SJSA1 (cell line): ENCODE measurements at places on chromosomes 13 and 19.
A peak's percentile ranks its signal among the peaks of the same experiment; 100 is the strongest.

- H3K4me3 ChIP-seq, result no peak overlapping the region
- no peaks in the 10 kb centered on the region for H3K36me3 ChIP-seq
- H3K27me3 ChIP-seq, result no peaks in the 10 kb centered on the region
These were observed 23.2 kb downstream of the NALCN start for GRCh38 chr13:101393140-101393539.

DNA sequence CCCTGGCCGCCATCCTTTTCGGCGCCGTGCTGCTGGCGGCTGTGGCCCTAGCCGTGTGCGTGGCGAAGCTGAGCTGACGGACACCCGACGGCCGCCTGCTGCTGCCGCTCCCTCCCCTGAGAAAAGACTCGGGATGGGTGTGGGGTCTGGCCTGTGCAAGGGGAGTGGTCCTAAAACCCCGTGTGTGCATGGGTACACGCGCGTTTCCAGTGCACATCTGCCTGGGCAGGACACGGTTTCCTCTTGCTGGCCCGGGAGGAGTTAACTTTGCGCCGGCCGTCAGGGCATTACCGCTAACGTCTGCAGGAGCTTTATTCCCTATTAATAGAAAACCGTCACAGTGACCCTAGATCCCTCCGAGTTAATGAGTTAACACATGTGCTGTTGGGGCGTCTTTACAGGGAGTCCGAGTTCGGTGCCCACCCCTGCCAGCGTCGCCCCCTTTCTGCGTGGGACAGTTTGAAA is 1.3 kb downstream of the RGS9BP start:
- peaks cover 26% of the 10 kb centered on the region for H3K27me3 ChIP-seq
- DNase-seq, result no peak
- H3K4me1 ChIP-seq, result peaks cover 17% of the 10 kb centered on the region
- H3K36me3 ChIP-seq, result peaks cover 6% of the 10 kb centered on the region; the same call in 1 of the 2 replicates
- H3K4me3 ChIP-seq, result no peak overlapping the region
- no peak overlapping the region for H3K27ac ChIP-seq

GRCh38 chr13:39451860-39452301 is 151.1 kb downstream of the LHFPL6 start:
- no peak for DNase-seq
- no peaks in the 10 kb centered on the region for H3K36me3 ChIP-seq
- H3K4me1 ChIP-seq, result no peaks in the 10 kb centered on the region
- H3K27ac ChIP-seq, result no peak overlapping the region
- no peak overlapping the region for H3K4me3 ChIP-seq

GRCh38 chr19:42494321-42494720 is 34.0 kb downstream of the CEACAM1 start:
- no peak overlapping the region for H3K27ac ChIP-seq
- no peak overlapping the region for H3K4me3 ChIP-seq
- DNase-seq, result no peak
- H3K4me1 ChIP-seq, result no peaks in the 10 kb centered on the region
- peaks cover 7% of the 10 kb centered on the region; the same call in 1 of the 2 replicates for H3K27me3 ChIP-seq

DNA sequence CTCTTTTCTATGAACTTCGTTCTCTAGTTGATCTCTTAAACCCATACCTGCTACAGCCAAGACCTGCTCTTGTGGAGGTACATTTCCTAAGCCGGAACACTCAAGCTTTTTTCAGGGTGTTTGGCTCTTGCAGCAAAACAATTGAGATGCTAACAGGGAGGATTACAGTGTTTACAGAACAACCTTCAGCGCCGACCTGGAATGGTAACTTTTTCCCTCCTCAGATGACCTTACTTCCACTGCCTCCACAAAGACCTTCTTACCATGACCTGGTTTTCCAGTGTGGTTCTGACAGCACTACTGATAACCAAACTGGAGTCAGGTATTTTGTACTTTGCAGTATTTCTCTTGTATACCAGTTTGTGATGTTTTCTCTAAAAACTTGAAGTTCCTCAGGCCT is 506 bp downstream of the KCNRG start:
- no peak overlapping the region for H3K4me3 ChIP-seq
- no peak for DNase-seq
- H3K27ac ChIP-seq, result no peak overlapping the region
- no peaks in the 10 kb centered on the region for H3K27me3 ChIP-seq
- no peaks in the 10 kb centered on the region for H3K4me1 ChIP-seq

DNA sequence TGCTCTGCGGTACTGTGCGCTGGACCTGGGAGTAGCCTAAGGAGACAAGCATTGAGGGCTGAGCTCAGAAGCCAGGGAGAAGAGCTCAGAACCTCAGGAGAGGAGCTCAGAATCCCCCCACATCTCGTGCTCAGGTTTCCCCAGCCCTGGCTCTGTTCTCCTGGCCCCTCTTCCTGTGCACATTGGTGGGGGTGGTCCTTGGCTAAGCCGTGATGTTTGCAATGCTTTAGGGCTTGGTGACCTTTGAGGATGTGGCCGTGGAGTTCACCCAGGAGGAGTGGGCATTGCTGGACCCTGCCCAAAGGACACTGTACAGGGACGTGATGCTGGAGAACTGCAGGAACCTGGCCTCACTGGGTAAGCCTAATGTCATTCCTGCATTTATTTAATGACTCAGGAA is 6.6 kb downstream of the ZNF557 start:
- no peak overlapping the region for H3K4me3 ChIP-seq
- H3K27ac ChIP-seq, result no peak overlapping the region
- no peak for DNase-seq
- H3K27me3 ChIP-seq, result no peaks in the 10 kb centered on the region
- no peaks in the 10 kb centered on the region for H3K4me1 ChIP-seq
- peaks cover 91% of the 10 kb centered on the region for H3K36me3 ChIP-seq

DNA sequence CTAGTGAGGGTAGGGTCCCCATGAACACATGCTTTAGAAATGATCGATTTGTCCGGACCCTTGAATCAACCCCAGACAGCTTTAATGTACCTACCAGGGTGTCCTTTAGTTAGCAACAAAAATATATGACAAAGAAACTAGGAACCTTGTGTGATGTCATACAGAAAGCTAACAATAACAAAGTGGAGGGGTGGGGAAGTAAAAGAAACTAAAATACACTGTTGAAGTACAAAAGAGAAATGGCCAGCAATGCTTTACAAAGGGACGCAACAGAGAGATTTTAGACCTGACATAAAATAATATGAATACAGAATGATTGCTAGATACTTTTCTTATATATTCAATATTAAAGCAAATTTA is 40.0 kb downstream of the DZIP1 start:
- H3K4me3 ChIP-seq, result no peak overlapping the region
- H3K4me1 ChIP-seq, result no peaks in the 10 kb centered on the region
- no peak overlapping the region for H3K27ac ChIP-seq

DNA sequence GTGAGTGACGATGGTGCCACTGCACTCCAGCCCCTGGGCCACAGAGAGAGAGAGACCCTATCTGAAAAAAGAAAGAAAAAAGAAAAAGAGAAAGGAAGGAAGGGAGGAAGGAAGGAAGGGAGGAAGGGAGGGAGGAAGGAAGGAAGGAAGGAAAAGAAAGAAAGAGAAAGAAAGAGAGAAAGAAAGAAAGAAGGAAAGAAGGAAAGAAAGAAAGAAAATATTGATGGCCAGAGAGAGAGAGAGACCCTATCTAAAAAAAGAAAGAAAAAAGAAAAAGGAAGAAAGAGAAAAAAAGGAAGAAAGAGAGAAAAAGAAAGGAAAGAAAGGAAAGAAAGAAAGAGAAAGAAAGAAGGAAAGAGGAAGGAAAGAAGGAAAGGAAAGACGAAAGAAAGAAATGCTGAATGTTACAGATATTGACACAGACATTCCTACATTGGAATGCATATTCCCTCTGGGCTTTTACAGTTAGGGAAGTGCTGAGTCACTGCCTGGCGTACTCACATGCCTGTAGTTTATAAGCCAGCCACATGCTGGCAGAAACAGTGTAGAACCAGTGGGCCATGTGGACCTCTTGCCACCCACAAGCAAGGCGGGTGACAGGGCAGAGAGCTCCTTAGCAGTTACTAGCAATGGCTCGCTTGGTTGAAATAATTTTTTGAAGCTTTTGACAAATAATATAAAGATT is 34.6 kb upstream of the SLC46A3 start:
- H3K36me3 ChIP-seq, result no peaks in the 10 kb centered on the region
- DNase-seq, result peak; percentile 78
- H3K27me3 ChIP-seq, result no peaks in the 10 kb centered on the region
- H3K27ac ChIP-seq, result peak overlapping the region; percentile 96

DNA sequence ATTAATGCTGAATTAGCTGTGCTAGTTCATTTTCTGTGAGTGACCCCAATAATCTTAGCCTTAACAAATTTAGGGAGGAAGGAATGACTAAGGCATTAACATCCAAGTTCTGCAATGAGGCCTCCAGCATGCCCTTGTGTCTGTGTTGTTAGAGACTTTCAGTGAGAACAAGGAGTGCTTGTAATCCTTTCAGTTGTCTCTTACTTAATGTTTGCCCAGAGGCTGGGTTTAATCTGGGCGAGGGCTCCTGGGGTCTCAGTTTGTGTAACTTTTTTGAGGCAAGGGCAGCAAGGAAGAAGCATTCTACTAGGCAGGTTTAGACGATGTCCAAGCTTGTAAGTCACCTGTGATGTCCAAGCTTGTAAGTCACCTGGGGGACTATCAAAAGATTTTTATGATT is 24.3 kb downstream of the CCNA1 start:
- H3K27me3 ChIP-seq, result no peaks in the 10 kb centered on the region
- H3K27ac ChIP-seq, result no peak overlapping the region
- no peaks in the 10 kb centered on the region for H3K36me3 ChIP-seq

- H3K4me1 ChIP-seq, result peaks cover 15% of the 10 kb centered on the region
- H3K4me3 ChIP-seq, result no peak overlapping the region
- no peak overlapping the region for H3K27ac ChIP-seq
These were observed 1.2 kb downstream of the GJB2 start for GRCh38 chr13:20191311-20192157.

GRCh38 chr13:24861617-24862362 is 97.8 kb downstream of the RNF17 start:
- H3K27me3 ChIP-seq, result no peaks in the 10 kb centered on the region
- no peak overlapping the region for H3K4me3 ChIP-seq
- H3K4me1 ChIP-seq, result no peaks in the 10 kb centered on the region
- H3K27ac ChIP-seq, result no peak overlapping the region

DNA sequence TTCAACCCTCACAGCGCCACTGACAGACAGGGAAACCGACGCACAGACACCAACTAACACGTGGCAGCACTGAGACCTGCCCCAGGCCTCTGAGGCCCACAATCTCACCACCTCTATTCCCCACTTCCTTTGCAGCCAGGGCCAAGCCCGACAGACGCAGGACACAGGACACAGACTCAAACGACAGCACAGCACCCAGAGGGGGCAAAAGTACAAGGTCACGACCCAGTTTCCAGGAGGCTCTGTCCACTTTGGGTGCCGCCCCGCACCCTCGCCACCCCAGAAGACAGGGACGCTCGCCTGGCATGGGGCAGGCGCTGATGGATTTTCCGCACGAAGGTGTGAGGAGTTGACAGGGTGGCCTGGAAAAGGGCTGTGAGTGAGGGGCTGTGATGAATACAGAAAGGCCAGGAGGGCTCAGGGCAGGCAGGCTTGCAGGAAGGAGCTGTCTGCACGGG is 48.8 kb downstream of the MLLT1 start:
- no peak overlapping the region for H3K4me3 ChIP-seq
- H3K27me3 ChIP-seq, result no peaks in the 10 kb centered on the region
- no peak overlapping the region for H3K27ac ChIP-seq
- peaks cover 65% of the 10 kb centered on the region for H3K4me1 ChIP-seq
- no peak for DNase-seq

DNA sequence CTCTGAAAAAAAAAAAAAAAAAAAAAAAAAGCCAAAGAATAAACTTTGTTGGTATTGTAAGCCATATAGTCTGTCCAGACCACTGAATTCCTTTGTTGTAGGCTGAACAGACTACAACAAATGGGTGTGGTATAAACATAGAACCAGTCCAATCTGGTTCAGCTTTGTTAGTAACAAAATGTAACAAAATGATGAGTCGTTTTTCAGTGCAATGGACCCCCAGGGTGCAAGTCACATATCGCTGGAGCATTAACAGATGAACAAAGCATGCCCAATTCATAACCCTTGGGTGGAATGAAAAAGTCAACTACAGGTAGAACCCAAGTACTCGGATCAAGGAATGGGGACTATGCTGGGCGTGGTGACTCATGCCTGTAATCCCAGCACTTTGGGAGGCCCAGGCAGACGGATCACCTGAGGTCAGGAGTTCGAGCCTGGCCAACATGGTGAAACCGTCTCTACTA is 13.6 kb upstream of the FCHO1 start:
- DNase-seq, result peak; percentile 64
- H3K27ac ChIP-seq, result peak overlapping the region; percentile 65
- H3K4me3 ChIP-seq, result no peak overlapping the region
- H3K27me3 ChIP-seq, result no peaks in the 10 kb centered on the region
- H3K4me1 ChIP-seq, result peaks cover 14% of the 10 kb centered on the region

DNA sequence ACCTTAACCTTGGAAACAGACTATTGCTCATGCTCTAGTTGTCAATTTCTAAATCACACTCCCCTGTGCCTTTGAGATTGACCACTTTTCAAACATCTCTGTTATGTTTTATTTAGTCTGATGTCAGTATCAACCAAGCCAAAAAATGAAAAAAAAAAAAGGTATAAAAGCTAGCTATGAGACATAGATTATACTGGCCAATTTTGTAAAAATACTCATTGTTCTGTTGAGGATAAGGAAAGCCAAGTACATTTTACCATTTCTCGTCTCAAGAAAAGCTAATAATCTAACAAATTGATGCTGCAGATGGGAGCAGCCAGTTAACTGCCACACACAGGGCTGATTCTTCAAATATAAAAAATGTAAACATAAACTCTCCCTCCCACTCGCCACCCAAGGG is 572.6 kb upstream of the KLF12 start:
- no peak for DNase-seq
- H3K27ac ChIP-seq, result no peak overlapping the region
- no peaks in the 10 kb centered on the region for H3K27me3 ChIP-seq

GRCh38 chr13:46213242-46213641 is 1.5 kb downstream of the LRRC63 start:
- DNase-seq, result no peak
- H3K27me3 ChIP-seq, result no peaks in the 10 kb centered on the region; the same call in 1 of the 2 replicates
- no peaks in the 10 kb centered on the region for H3K36me3 ChIP-seq
- peaks cover 4% of the 10 kb centered on the region; the same call in 1 of the 2 replicates for H3K4me1 ChIP-seq
- H3K27ac ChIP-seq, result no peak overlapping the region
- no peak overlapping the region for H3K4me3 ChIP-seq

GRCh38 chr13:110790371-110790770 is 76.9 kb downstream of the ING1 start:
- peaks cover 35% of the 10 kb centered on the region for H3K27me3 ChIP-seq
- no peaks in the 10 kb centered on the region for H3K36me3 ChIP-seq
- no peak overlapping the region for H3K27ac ChIP-seq
- H3K4me3 ChIP-seq, result no peak overlapping the region

GRCh38 chr13:48715977-48716376 is 62.2 kb downstream of the CYSLTR2 start:
- H3K27me3 ChIP-seq, result no peaks in the 10 kb centered on the region
- H3K4me3 ChIP-seq, result no peak overlapping the region
- no peak for DNase-seq
- H3K27ac ChIP-seq, result no peak overlapping the region

DNA sequence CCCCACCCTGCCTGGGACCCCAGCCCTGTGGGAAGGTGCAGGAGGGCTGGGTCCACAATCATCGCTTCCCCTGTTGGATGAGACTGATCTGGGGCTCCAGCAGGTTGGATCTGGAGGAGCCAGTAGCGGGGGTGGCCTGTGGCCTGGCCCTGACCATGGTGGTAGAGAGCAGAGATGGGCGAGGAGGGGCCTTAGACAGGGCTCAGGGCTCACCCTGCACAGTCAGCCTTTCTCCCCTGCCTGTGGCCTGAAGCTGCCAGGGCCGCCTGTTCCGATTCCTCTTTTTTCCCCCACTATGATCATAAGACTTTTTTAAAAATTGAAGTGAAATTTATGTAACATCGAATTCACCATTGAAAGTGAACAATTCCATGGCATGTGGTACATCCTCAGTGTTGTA is 18.2 kb downstream of the SIN3B start:
- no peak overlapping the region for H3K27ac ChIP-seq
- no peaks in the 10 kb centered on the region for H3K27me3 ChIP-seq
- H3K4me1 ChIP-seq, result peaks cover 27% of the 10 kb centered on the region
- peaks cover 96% of the 10 kb centered on the region for H3K36me3 ChIP-seq
- DNase-seq, result no peak
